ENCODE measurements at places on chromosomes 12 and 14.
A peak's percentile ranks its signal among the peaks of the same experiment; 100 is the strongest.

DNA sequence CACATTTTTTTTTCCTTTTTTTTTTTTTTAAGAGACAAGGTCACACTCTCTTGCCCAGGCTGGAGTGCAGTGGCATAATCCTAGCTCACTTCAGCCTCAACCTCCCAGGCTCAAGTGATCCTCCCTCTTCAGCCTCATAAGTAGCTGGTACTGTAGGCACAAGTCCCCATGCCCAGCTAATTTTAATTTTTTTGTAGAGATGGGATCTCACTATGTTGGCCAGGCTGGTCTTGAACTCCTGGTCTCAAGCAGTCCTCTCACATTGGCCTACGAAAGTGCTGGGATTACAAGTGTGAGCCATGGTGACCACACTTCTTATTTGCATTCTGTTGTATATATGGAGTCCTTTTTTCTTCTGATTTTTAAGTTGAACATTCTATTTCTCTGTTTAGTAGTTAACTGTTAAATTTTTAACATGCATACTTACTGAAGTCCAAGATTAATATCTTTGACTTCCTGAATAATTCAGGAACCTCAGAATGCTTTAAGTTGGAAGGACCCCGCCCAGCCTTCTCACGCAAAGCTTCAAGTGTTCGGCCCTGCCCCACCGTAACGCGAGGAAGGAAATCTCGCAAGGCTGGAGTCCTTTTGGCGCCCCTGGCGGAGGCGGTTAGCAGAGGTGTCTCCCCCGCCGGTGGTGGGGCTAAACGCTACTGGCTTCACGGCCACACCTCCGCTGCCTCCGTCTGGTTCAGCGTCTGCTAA, 21.6 kb downstream of the SPATS2 start:
- DNase-seq = no peak

DNA sequence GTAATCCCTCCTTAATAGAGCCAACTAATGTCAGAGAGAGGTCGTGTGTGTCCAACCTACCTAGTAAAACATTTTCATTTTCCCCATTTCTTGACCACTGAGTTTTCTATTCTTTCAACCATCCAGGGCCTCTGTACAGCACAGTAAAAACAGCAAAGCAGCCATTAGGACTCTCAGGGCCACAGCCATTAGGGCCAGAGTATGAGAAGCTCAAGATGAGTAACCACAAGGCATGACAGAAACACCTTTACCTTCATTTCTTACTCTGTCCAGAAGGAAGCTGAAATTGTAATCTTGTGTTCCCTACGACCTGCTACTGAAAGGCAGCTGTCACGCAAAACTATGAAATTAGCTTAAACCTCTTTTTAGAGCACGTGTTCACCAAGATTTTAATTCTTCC, 2.3 kb downstream of the SPPL3 start:
- no peak for DNase-seq

- no peak for DNase-seq
Measured at GRCh38 chr12:12157424-12157823, 86.7 kb downstream of the BCL2L14 start.

- DNase-seq = no peak
Measured at GRCh38 chr12:86015026-86015425, 140.9 kb downstream of the NTS start.

DNA sequence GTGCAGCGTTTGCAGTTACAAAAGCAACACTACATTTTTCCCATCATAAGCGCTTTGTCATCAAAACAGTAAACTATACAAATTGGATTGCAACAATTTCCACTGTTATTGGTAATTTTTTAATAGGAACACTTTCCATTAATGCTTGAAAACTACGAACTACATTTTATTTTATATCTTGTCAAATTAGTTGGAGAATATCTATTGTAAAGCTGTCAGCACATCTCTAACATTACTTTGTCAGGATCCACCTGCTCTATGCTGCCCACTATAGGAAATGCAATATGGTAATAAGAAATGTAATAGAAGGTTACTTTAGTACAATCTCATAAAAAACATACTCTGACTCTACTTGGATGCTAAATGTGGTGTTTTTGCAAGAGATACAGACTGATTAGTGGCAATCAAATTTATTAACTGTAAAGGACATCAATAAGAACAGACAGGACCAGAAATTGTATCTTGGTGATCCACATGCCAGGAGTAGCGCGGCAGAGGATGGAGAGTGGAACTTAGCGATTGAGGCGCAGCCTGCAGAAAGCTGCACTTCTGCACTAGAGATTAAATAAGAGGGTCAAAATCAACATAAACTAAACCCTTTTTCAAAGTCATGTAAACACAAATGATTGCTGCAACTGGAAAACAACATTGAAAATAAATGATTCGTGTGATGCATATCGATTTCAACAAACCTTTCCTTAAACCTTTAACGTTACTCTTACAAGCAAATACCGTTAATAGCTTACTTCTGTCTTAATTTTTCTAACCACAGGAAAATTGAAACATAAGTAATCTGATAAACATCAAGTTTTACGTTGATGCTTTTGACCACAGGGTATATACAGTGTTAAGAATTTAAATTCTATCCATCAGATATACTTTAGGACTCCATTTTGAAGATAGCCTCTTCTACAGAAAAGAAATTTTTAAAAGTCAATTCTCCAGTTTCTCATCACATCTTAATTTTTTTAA, 3.6 kb upstream of the ARID2 start:
- peak; percentile 57 for DNase-seq

DNA sequence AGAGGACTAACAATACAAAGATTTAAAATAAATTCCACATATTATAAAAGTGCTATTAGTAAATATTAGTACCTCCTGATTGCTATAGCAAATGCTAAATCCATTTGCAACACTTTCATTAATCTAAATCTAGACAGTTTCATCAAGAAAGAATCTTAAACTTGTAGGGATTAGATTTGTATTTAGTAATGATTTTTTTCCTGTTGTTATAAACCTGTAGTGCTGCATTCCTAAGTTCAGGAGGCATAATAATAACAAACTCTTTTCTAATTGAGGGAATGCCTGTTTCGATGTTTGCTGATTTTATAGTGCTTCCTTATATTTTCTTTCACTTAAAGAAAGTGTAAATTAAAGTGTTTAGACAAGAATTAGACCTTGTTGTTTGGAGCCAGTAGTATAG, 166.1 kb downstream of the FOXA1 start:
- DNase-seq = no peak

- peak; percentile 65 for DNase-seq
Measured at GRCh38 chr14:106848330-106849121, 1322.1 kb downstream of the TMEM121 start.

DNA sequence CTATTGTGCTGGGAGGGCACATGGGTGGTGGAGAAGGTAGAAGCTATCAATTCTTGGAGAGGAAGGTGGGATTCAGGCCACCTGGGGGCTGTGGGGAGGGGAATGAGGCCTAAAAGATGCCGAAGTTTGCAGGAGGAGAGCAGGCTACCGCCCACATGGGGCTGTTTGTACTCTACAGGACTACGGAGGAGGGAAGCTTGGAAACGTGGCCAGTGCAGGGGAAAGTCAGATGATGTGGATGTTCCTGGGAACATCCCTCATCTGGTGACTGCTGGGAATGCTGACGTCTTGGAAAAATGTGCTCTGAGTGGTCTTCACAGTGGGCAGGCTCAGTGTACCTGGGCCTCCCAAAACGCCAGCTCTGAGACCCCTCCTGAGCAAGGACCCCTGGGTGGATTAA, 78.5 kb downstream of the TNFAIP2 start:
- no peak for DNase-seq

GRCh38 chr12:53676656-53677015, 753 bp upstream of the ATP5MC2 start:
- no peak for DNase-seq

- DNase-seq = no peak
Measured at GRCh38 chr14:33163109-33163508, 224.4 kb downstream of the NPAS3 start.

- no peak for DNase-seq
Measured at GRCh38 chr14:59276235-59276634, 87.8 kb downstream of the DAAM1 start.

GRCh38 chr12:116456330-116457082, 102.7 kb upstream of the MAP1LC3B2 start:
- DNase-seq = no peak

- peak; percentile 90 for DNase-seq
Measured at GRCh38 chr14:60247994-60248696, 876 bp upstream of the PPM1A start.

- no peak for DNase-seq
Measured at GRCh38 chr14:53209370-53209769, 56.2 kb upstream of the DDHD1 start.

DNA sequence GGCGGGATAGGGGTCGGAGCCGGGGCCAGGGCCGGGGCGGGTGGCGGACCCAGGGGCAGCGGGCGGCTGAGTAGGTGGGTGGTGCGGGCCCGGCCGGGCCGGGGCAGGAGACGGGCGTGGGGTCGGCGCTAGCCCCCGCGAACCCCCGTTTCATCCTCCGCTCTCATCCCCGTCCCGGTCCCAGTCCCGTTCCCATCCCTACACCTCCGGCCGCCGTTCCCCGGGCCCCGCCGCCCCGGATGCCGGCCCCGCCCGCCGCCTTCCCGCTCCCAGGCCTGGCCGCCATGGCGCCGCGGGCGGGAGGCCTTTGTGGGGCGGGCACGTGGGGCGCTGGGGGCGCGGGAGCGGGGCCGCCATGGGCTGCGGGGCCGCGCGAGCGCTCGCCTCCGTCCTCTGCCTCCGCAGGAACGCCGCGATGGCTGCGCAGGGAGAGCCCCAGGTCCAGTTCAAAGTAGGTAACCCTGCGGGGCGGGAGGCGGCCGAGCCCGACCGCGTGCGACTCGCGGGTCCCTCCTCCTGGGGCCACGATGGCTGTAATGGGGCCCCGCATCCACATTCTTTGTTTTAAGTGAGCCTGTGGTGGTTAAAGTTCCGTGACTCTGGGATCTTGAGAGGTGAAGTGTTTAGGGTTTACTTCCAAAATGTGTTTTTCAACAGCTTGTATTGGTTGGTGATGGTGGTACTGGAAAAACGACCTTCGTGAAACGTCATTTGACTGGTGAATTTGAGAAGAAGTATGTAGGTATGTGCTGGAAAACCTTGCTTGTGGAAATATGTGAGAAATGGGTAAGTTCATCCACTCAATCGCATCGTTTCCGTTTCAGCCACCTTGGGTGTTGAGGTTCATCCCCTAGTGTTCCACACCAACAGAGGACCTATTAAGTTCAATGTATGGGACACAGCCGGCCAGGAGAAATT, 572 bp downstream of the RAN start:
- peak; percentile 53 for DNase-seq

DNA sequence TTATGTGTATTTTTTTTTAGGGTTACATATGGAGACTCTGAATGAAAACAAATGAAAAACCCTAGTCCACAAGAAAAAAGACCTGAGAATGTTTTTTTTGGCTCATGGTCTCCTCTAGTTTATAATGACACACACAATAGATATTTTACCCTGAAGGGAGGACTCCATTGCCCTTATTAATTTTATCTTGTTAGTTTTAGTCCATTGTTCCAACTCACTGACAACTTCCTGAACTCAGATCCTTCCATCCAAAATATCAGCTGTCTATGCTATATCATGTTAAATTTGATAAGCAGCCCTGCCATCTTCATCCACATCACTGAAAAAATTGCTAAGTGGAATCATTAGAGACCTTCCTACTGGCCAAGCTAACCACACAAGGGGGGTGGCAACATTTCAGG, 232.1 kb downstream of the MON2 start:
- no peak for DNase-seq

GRCh38 chr12:92876496-92876895, 52.6 kb downstream of the EEA1 start:
- DNase-seq = no peak

- DNase-seq = no peak
Measured at GRCh38 chr14:51933191-51933590, 56.2 kb upstream of the RTRAF start.

DNA sequence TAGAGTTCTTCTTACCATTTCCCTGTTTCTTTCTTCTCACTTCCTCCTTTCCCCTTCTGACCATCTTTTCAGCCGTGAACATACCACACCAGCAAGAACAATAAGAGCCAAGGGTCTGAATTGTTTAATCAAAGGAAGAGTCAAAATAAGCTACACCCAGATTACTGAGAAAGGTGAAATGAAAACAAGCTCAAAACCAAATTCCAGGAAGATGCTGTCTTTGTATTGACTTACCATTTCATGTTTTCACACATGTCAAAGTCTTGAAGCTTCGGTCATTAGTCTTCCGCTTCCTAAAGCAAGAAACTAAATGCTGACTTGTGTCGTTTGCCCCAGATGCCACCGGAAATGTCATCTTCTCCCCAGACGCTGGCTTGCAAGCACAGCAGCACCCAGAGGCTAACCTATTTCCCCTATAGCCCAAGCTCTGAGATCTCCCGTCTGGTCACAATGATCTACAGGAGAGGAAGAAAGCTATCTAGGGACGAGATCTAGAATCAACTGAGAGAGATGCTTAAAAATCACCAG, 136.5 kb upstream of the AMIGO2 start:
- peak; percentile 79 for DNase-seq

GRCh38 chr12:89379839-89380467, 27.7 kb upstream of the DUSP6 start:
- no peak for DNase-seq

DNA sequence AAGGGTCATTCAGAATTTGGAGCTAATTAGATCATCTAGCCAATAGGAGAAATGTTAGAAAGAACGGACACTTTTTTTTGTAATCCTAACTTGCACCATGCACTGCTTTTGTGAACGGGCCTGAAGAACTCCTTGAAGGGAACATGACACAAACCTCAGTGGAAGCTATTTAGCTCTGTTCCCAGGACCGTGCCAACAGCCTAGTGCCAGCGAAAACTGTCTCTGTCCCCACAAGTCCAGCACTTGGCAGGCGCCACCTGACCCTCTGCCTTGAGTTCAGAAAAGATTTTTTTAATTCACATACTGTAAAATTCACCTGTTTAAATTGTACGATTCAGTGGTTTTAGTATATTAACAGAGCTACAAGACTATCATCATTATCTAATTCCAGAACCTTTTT, 31.3 kb upstream of the KCNA5 start:
- DNase-seq = no peak

DNA sequence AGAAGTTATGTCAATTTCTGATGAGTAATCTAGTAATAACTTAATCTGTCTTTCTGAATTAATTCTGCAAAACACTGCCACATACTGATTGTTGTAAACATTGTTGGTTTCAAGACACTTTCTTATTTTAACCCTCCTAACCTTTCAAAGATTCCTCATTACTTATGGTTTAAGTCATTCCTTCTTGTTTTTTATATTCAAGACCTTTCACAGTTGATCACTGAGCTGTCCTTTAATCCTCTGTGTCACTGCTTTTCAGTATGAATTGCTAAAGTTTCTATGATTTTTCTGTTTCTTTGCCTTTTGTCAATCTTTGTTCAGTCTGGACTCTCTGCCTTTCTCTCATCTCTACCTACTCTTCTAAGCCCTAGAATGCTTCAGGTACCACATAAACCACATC, 164.7 kb downstream of the RAD51B start:
- no peak for DNase-seq

DNA sequence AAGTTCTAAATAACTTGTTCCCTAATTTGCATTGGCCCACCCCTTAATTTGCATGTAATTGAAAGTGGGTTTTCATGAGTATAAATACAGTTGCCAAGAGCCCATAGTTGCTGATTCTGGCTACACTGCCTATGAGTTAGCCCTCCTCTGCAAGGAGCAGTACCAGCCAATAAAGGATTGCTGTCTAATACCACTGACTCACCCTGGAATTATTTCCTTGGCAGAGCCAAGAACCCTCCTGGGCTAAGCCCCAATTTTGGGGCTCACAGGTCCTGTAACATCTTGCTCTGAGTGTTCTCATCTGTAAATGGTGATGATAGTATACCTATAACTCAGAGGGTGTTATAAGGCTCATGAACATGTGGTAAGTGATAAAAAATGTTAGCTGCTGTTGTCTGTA, 6.8 kb downstream of the TTC8 start:
- no peak for DNase-seq

GRCh38 chr12:116207274-116207673, 70.2 kb downstream of the MED13L start:
- no peak for DNase-seq
